ENCODE measurements at places on chromosomes 1 and 21. TPM values are rescaled to one million over a fixed set of nuclear protein-coding genes. Genes with fewer than 3 reads are reported as not detected.

- H3K27me3 ChIP-seq = no peaks in the 10 kb centered on the region
- DNase-seq = no peak
- H3K36me3 ChIP-seq = no peaks in the 10 kb centered on the region
- H3K4me3 ChIP-seq = no peak overlapping the region
- H3K4me1 ChIP-seq = no peaks in the 10 kb centered on the region
- no peak overlapping the region for H3K27ac ChIP-seq
Measured at GRCh38 chr1:28905921-28906666, 8.3 kb upstream of the EPB41 start.

GRCh38 chr1:33133478-33134105 is 48.3 kb downstream of the TRIM62 start:
- H3K4me3 ChIP-seq = no peak overlapping the region
- DNase-seq = no peak
- H3K27ac ChIP-seq = no peak overlapping the region
- no peaks in the 10 kb centered on the region for H3K27me3 ChIP-seq
- no peaks in the 10 kb centered on the region for H3K4me1 ChIP-seq

Gene OR2L5
- not detected for total RNA-seq

DNA sequence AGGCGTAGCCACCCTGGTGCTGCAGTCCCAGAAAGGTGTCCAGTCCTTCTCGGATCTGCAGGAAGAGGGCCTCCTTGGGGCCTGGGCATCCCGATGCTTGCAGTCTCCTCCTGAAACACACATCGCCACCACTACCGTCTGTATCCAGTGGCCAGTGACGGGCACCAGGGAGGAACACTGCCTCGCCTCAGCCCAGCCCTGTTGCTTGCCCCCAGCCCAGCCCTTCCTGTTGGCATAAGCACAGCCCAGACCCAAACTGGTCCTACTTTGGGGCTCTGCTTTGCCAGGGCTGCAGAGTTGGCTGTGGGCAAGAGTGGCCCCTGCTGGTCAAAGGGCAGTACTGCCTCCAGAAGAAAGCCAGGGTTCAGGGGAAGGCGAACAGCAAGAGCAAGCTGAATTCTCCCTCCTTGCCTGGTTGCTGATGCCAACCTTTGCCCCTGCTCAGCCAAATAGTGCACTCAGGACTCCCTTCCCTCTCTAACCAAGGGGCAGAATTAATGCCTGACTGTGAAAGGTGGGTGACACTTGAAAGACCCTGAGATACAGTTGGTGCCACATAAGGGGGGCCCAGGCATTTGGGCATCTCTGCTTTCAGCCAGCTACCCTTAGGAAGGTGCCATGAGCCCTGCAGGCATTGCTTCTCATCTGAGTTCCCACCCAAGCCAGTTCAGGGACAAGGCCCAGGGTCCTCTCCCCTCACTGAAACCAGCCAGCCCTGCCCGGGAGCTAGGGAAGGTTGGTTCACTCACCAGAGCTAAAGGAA is 11.1 kb upstream of the ARHGEF2 start:
- peaks cover 10% of the 10 kb centered on the region for H3K4me1 ChIP-seq
- H3K36me3 ChIP-seq = peaks cover 4% of the 10 kb centered on the region
- H3K27ac ChIP-seq = peak overlapping the region; percentile 58
- peak overlapping the region; percentile 36 for H3K4me3 ChIP-seq
- DNase-seq = peak; percentile 92

GRCh38 chr1:229106526-229107125 is 164.3 kb upstream of the RAB4A start:
- H3K4me3 ChIP-seq = no peak overlapping the region
- H3K36me3 ChIP-seq = no peaks in the 10 kb centered on the region
- peaks cover 70% of the 10 kb centered on the region for H3K4me1 ChIP-seq
- no peak for DNase-seq
- no peak overlapping the region for H3K27ac ChIP-seq
- H3K27me3 ChIP-seq = no peaks in the 10 kb centered on the region

DNA sequence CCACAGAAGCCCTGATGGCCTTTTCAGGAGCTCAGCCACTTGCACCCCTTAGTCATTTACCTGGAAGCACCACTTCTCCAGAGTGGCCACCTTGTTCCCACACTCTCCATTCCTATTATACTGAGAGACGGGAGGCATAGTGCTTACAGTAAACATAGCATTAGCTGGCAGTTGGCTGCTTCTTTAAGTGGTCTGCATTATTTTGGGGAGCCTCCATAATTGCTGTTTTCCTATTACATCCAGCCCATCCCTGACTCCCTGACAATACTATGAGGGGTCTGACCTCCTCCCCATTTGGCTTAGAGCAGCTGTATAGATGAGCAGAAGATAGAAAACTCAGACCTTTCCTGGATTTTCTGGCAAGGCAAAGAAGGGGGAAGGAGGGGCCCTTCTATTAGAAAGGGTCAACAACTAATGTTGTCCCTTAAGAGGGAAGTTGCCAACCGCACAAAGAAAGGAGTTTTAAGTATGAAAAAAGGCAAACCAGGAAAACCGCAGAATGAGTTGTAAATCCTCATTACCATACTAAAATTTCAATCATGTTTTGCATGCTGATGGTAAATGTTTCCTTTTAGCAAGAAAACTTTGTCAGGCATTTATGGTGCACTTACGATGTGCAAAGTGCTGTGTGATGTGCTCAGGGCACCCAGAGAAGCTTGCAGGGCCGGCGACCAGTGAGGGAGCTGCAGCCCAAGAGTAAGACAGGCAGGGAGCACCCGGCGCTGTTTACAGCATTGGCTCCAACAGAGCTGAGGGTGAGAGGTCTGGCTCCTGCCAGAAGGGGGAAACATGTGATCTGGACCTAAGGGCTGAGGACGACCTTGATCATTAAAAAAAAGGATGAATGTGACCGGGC is 167.3 kb downstream of the ZZZ3 start:
- no peak overlapping the region for H3K4me3 ChIP-seq
- no peak overlapping the region for H3K27ac ChIP-seq
- no peaks in the 10 kb centered on the region for H3K4me1 ChIP-seq
- no peaks in the 10 kb centered on the region for H3K36me3 ChIP-seq

Gene NDUFS5
- 158 TPM for total RNA-seq

Gene RHEX
- total RNA-seq = 3.1 TPM

Gene TSTD1
- total RNA-seq = not detected

DNA sequence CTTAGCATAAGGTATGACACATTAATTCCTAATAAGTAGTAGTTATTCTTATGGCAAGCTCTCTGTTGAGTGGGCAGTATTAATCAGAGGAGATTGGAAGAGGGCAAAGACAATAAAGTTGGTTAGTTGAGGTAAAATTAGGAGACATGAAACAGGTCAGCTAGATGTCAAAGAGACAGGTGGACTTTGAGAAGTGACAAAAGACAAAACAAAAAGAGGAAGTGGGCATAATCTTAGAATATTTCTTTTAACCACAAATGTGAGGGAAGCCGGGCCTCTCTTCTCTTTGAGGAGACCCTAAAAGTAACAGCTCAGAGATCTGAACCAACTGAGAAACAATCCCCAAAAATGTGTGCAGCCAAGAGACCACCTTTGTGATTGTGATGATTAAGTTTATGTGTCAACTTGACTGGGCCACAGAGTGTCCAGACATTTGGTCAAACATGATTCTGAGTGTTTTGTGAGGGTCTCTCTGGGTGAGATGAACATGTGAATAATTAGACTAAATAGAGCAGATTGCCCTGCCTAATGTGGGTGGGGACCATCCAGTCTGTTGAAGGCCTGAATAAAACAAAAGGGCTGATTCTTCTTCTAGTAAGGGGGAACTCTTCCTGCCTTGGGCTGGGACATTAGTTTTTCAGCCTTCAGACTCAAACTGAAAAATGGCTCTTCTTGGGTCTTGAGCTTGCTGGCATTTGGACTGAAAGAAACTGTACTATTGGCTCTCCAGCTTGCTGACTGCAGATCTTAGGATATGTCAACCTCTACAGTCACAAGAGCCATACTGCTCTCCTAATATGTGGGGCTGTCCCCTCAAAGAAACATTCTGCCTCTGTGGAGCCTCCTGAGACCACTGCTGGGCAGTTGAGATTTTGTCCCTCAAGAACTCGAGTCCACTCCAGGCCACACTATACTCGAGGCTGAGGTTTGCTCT is 40.0 kb downstream of the FCRL5 start:
- no peak overlapping the region for H3K27ac ChIP-seq
- no peaks in the 10 kb centered on the region for H3K4me1 ChIP-seq
- DNase-seq = no peak
- H3K36me3 ChIP-seq = no peaks in the 10 kb centered on the region
- H3K27me3 ChIP-seq = no peaks in the 10 kb centered on the region
- H3K4me3 ChIP-seq = no peak overlapping the region

Gene RAB4A
- 41.4 TPM for total RNA-seq

DNA sequence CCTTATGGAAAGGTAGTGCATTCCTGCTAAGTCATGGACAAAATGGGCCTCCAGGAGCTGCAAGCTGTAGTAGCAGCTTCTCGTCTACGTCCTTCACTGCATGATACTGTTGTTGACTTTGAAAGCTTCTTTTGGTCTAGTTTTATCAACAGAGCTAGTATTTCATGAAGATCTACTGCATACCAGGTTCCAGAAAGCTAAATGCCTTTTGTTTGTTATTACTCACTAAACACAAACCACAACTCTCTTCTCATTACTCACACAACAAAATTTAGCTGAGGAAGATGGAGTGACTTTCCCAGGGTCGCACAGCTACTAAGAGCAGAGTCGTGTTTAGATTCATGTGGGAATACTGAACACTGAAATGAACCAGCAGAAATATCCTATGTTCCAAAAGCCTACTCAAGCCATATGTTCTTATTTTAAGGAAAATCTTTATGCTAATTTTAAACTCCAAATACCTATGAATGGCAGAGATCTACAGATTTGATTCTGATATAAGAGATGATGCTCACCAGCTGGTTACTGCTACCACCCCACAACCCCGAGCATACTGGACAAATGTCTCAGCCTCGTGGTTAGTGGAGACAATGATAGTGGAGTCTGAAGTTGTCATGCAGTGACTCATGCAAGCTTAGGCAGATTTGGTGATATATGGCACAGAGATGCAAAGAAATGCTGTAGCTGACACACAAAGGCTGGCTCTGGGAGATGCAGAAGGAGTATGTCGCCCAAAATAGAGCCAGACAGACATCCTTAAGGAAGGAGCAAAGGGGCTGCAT is 20.6 kb downstream of the PGBD2 start:
- H3K27me3 ChIP-seq = no peaks in the 10 kb centered on the region
- H3K4me3 ChIP-seq = no peak overlapping the region
- H3K27ac ChIP-seq = no peak overlapping the region

Gene CYP4X1
- 10.6 TPM for total RNA-seq

GRCh38 chr1:173329726-173330125 is 122.6 kb upstream of the TNFSF4 start:
- no peak for DNase-seq
- no peaks in the 10 kb centered on the region for H3K27me3 ChIP-seq
- no peak overlapping the region for H3K27ac ChIP-seq
- no peak overlapping the region for H3K4me3 ChIP-seq

DNA sequence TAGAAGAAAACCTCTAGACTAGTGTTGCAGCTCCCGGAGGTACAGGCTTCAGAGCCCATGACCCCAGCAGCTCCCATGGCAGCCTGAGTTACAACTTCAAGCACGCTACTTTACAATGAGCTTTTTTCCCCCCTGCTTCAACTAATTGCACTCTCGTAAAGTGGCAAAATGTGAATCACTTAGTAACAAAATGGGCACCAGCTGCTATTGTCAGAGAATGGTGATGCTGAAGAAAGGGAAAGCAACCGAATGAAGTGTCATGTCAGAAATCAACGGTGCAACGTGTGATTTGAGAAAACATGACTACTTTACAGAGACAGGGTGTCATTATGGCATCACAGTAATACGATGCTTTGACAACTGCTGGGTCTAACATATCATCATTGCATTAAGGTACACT is 40.5 kb downstream of the ESRRG start:
- no peak for DNase-seq
- no peaks in the 10 kb centered on the region for H3K27me3 ChIP-seq
- H3K27ac ChIP-seq = no peak overlapping the region
- H3K4me3 ChIP-seq = no peak overlapping the region
- no peaks in the 10 kb centered on the region for H3K4me1 ChIP-seq

GRCh38 chr1:221286399-221286798 is 407.2 kb downstream of the HLX start:
- H3K27me3 ChIP-seq = no peaks in the 10 kb centered on the region
- no peaks in the 10 kb centered on the region for H3K4me1 ChIP-seq
- H3K36me3 ChIP-seq = no peaks in the 10 kb centered on the region

- no peaks in the 10 kb centered on the region for H3K27me3 ChIP-seq
- H3K4me1 ChIP-seq = peaks cover 20% of the 10 kb centered on the region
- no peak overlapping the region for H3K4me3 ChIP-seq
- DNase-seq = no peak
- H3K27ac ChIP-seq = no peak overlapping the region
Measured at GRCh38 chr1:28449904-28450303, 55.9 kb upstream of the RCC1 start.

DNA sequence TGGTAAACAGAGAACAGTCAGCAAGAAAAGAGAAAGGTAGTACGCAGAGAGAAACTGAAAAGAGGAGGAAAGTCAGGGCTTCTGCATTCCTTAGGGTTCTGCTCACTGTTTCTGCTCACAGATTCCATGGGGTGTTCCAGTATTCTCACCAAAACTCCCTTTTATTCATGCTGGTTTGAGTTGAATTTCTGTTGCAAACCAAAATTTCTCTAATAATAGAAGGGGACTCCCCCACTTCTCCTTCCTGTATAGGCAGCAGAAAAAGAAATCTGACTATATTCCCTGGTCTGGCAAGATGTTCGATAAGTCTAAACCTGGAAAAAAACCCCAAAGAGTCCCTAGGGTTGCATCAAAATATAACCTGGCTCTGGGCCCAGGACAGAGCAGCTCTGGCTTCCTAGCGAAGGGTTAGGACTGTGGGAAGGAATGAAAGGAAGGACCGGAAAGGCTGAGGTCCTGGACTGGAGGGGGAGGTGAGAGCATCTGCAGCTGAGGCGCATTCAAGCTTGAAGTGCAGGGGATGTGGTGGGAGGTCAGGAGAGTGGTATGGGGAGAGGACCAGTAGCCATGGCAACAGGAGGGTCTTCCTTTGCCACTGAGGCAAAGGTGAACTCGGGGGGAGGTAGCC is 18.8 kb upstream of the RGS16 start:
- no peaks in the 10 kb centered on the region for H3K4me1 ChIP-seq
- H3K4me3 ChIP-seq = no peak overlapping the region
- peak overlapping the region; percentile 11 for H3K27ac ChIP-seq
- no peaks in the 10 kb centered on the region for H3K27me3 ChIP-seq

- peaks cover 11% of the 10 kb centered on the region for H3K4me1 ChIP-seq
- H3K27me3 ChIP-seq = peaks cover 24% of the 10 kb centered on the region
- peak overlapping the region; percentile 77 for H3K27ac ChIP-seq
- DNase-seq = peak; percentile 85
Measured at GRCh38 chr1:17520041-17520440, 19.5 kb upstream of the ARHGEF10L start.

DNA sequence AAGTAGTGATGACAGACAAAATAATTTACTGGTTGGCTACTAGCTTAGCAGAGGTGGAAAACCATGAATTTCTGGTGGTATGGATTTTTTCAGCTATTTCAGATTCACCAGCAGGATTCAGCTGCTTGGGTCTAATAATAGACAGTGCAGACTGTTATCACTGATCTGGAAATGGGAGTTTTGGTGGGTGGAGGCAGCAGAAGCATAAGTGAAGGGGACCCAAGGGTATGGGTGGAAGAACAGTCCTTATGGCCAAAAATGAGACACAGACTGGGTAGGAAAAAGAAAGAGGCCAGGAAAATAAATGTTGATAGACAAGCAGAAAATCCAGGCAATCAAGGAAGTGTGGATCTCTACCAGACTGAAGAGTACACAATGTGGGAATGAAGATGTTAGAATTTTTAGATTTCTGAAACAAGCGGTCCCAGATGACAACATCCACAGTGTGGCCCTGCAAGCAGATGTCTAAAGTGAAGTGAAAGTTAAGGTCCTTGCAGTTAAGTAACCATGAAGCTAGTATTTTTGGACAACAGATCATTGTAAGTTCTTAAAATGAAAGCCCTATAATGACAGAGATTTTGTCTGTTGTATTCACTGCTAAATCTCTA is 24.7 kb downstream of the LYST start:
- no peaks in the 10 kb centered on the region for H3K27me3 ChIP-seq
- H3K4me1 ChIP-seq = peaks cover 60% of the 10 kb centered on the region
- no peak overlapping the region for H3K27ac ChIP-seq
- no peak for DNase-seq
- H3K4me3 ChIP-seq = no peak overlapping the region

Gene CHI3L1
- total RNA-seq = not detected

Data from stomach (tissue), 19 donors.